Left ventricle myocardium inferior (tissue), 1 donor: ENCODE measurements at places on chromosomes 16 and 17. TPM values are rescaled to one million over a fixed set of nuclear protein-coding genes. Genes with fewer than 3 reads are reported as not detected.

The IRX5 gene
- total RNA-seq = 36.8 TPM

The GNG13 gene
- not detected for total RNA-seq

DNA sequence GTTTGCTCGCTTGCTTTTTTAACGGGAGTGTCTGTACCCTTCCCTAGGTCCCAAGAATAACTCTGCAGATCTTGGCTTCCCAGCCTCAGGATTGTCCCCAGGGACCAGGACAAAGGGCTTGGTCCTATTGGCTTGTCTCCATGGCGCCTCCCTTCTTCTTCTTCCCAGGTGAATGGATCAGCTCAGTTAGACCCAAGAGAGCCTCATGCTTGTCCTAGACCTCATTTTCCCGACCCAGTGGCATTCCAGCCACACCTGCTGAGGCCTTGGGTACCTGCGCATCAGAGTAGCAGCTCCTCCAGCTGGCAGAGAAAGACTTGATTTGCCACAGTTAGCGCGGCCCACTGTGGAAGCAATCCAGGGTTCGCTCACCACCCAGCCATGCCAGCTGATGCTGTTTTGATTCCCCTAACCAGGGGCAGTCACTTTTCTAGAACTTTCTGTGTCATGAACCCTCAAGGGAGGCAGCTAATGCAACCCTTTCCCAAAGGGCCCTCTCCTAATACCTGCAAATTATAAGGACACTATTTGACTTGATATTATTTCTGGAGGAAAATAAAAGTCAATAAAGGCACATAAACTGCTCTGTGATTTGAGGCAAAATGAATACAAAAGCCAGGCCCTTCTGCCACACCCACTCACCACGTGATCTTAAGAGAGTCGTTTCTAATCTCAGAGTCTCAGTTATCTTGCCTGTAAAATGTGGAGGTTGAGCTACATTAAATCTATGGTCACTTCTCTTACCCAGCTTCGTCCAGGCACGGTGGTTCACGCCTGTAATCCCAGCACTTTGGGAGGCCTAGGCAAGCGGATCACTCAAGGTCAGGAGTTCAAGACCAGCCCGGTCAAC, 13.9 kb downstream of the GPR142 start:
- no peaks in the 10 kb centered on the region for H3K27me3 ChIP-seq
- peaks cover 26% of the 10 kb centered on the region for H3K4me1 ChIP-seq
- no peaks in the 10 kb centered on the region for H3K36me3 ChIP-seq
- no peak for DNase-seq

The HSD17B2 gene
- total RNA-seq = not detected

- peaks cover 21% of the 10 kb centered on the region for H3K36me3 ChIP-seq
- no peaks in the 10 kb centered on the region for H3K27me3 ChIP-seq
- no peak for DNase-seq
- H3K4me1 ChIP-seq = peaks cover 9% of the 10 kb centered on the region
These were observed 28.1 kb upstream of the NOL11 start for GRCh38 chr17:67689534-67690177.

The UTP4 gene
- total RNA-seq = 30.4 TPM

DNA sequence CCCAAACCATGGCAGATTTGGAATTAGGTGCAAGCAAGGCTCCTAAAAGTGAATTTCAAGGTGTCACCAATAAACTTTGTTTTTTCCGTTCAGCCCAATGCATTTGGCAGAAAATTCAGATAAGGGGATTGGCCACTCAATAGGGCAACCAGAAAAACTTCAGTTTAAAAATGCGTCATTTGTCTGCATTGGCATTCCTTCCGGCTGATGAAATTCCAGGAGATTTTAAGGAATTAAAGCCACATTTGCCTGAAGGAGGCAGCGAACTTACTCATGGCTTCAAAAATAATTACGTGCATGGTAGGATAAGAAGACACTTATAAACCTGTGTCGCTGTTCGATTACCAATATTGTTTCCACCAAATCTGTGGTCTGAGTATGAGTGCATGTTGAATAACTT, 151.9 kb downstream of the SALL1 start:
- H3K4me1 ChIP-seq = no peaks in the 10 kb centered on the region
- peaks cover 10% of the 10 kb centered on the region for H3K27me3 ChIP-seq
- DNase-seq = no peak
- no peak overlapping the region for H3K4me3 ChIP-seq
- no peaks in the 10 kb centered on the region for H3K36me3 ChIP-seq
- H3K27ac ChIP-seq = no peak overlapping the region

DNA sequence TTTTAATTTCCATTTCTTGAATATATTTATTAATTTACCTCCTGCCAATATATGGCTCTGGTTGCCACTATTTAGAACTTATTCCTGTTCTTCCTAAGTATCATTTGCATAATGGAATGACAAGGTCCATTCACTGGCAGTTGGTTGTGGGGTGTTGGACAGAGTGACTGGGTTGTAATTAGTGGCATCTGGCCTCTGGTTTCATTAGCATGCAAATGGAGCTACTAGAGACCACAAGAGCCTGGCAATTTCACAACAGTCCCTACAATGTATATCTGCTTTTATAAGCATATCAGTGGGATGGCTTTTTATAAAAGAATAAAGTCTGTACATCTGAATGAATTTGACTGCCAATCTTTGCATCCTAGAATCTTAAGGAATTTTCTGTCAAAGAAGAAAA, 1030.9 kb upstream of the CDH8 start:
- no peaks in the 10 kb centered on the region for H3K36me3 ChIP-seq
- no peaks in the 10 kb centered on the region for H3K27me3 ChIP-seq
- no peaks in the 10 kb centered on the region for H3K4me1 ChIP-seq
- no peak overlapping the region for H3K27ac ChIP-seq
- no peak for DNase-seq
- H3K4me3 ChIP-seq = no peak overlapping the region

DNA sequence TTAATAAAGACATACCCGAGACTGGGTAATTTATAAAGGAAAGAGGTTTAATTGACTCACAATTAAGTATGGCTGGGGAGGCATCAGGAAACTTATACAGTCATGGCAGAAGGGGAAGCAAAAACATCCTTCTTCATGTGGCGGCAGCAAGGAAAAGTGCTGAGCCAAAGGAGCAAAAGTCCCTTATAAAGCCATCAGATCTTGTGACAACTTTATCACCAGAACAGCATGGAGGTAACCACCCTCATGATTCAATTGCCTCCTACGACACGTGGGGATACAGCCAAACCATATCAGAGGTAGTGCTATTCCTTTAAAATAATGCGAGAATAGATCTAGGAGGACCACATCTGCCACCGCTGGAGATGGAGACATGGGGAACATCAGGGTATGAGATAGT, 9.0 kb downstream of the C16orf54 start:
- no peak for DNase-seq
- H3K36me3 ChIP-seq = no peaks in the 10 kb centered on the region
- no peak overlapping the region for H3K27ac ChIP-seq
- no peak overlapping the region for H3K4me3 ChIP-seq
- peaks cover 54% of the 10 kb centered on the region for H3K27me3 ChIP-seq

DNA sequence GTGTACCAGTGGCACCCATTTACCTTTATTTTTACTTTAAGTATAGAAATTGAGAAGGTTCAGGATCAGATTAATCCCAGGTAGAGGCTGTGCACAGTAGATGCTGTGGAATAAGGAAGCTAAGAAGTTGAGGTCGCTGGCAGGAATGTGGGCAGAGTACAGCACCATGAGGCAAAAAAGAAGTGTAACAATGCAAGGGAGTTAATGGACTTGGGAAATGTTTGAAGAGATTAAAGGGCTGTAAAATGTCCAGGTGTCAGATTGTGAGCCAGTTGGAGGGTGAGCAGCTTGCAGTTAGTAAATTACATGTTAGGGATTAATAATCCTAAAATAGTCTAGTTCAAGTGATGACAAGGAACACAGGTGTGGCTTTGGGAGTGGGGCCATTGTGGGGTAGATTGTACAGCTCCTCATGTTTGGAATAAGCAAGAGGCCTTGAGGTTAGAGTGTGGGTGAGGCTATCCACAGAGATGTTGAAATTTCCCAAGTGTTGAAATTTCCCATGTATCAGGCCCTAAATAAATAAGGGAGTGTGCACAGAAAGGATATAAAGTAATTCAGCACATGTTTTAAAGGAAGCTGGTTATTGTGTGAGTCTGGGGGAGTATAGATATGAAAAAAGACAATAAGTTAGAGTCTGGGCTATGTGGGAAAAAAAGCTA, 21.5 kb downstream of the TAT start:
- no peaks in the 10 kb centered on the region for H3K36me3 ChIP-seq
- no peak overlapping the region for H3K27ac ChIP-seq
- H3K4me3 ChIP-seq = no peak overlapping the region
